Caco-2 (cell line): ENCODE measurements at places on chromosomes 7 and 10. TPM values are rescaled to one million over a fixed set of nuclear protein-coding genes. Genes with fewer than 3 reads are reported as not detected.

DNA sequence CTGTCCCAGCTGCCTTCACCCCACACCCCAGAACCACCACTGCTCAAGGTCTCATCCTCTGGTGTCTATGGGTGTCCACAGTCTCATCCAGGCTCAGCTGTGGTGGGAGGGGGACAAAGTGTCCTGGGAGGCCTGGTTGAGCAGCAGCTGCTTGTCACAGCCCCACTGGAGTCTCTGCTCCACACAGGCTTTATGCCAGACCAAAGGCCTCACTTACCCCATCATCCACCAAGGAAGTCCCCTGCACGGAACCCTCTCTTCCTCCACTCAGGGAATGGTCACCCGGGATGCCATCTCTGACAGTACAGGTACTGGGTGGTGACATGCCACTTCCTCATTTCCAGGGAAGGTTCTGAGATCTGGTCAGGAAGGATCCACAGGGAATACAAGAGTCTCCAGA, 925.4 kb upstream of the ZNF722 start:
- DNase-seq: no peak

DNA sequence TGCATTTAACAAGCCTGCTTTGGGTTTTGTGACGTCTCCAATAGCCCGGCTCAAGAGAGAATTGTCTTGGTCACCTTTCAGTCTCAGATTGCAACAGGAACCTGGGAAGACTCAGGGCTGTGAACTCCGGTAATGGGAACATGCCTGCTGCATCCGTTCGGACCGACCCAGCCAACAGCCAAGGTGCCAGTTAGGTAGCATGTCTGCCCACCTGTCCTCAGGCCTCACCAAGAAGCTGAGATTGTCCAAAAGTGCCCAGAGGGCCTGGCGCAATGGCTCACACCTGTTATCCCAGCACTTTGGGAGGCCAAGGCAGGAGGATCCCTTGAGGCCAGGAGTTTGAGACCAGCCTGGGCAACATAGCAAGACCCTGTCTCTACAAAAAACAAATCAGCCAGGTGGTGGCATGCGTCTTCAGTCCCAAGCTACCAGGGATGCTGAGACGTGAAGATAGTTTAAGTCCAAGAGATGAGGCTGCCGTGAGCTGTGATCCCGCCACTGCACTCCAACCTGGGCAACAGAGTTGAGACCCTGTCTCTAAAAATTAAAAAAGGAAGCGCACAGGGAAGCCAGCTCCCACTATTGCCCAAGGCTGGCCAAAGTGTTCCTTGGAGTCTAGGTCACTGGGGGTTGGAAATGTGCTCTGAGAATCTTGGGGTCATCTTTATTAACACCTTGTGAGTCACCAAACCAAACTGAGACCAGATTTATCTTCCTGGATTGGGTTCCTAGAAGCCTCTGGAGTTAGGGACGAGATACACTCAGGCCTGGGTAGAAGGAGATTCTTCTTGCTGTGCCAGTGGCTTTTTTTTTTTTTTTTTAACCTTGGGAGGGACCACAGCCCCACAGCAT, 26.9 kb downstream of the BAG3 start:
- DNase-seq: no peak

The SFRP4 gene
- not detected in 2 replicates for total RNA-seq

- no peak for DNase-seq
These were observed 219.6 kb downstream of the PTEN start for GRCh38 chr10:88082806-88083596.

DNA sequence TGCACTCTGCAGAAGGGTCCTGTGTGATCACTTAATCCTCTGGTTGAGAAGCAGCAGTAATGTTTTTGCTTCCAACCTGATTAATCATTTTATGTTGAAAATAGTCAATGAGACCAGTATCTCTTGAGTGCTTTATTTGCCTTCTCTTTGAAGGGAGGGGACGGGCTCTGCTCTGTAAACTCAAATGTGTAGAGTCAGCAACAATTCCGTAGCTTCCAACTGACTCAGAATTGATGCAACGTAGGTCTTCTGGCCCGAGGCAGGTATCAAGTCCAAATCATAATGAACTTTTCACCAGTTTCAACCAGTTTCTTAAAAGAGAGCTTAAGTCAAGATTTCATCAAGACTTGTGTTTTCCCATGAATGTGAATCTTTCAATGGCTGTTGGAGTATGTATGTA, 26.3 kb downstream of the GUSB start:
- DNase-seq: no peak

GRCh38 chr7:139943401-139943800, 114.3 kb downstream of the TBXAS1 start:
- DNase-seq: no peak

- peak; percentile 12 for DNase-seq
These were observed 98.0 kb downstream of the KCND2 start for GRCh38 chr7:120370954-120371353.

- DNase-seq: no peak
These were observed 730.6 kb upstream of the VSTM2A start for GRCh38 chr7:53811555-53812079.

The GPC2 gene
- 5.0 and 9.7 TPM in 2 replicates for total RNA-seq

The COBL gene
- total RNA-seq: 60.6 and 63.6 TPM in 2 replicates

The ASIC3 gene
- total RNA-seq: 0.70 and 1.1 TPM in 2 replicates

- DNase-seq: no peak
These were observed 91.4 kb downstream of the TPST1 start for GRCh38 chr7:66296557-66296956.

DNA sequence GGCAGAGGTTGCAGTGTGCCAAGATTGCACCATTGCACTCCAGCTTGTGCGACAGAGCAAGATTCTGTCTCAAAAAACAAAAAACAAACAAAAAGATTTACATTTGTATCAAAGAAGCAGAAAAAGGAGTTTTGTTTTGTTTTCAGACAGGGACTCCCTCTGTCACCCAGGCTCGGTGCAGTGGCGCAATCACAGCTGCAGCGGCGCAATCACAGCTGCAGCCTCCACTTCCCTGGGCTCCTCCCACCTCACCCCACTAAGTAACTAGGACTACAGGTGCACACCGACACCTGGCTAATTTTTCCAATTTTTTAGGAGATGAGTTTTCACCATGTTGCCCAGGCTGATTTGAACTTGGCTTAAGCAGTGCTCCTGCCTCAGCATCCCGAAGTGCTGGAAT, 1.8 kb downstream of the ARMC10 start:
- DNase-seq: no peak

GRCh38 chr10:48381971-48382370, 75.5 kb downstream of the MAPK8 start:
- DNase-seq: no peak

DNA sequence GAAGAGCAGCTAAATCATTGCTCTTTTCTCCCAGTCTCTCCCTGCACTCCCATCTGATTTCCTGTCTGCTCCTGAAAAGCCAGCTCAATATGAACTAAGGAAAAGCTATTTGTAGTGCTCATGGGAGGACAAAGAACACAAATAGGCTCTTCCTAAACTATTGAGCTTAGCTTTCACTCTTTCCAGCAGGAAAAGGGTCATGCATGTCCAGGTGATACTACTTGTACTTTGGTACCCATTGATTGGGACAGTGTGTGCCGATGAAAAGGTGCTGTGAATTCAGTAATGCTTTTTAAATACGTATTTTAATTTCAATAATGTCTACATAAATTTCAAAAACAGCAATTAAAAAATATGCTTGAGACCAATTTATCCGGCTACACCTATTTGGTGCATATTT, 37.5 kb upstream of the ATXN7L1 start:
- no peak for DNase-seq

DNA sequence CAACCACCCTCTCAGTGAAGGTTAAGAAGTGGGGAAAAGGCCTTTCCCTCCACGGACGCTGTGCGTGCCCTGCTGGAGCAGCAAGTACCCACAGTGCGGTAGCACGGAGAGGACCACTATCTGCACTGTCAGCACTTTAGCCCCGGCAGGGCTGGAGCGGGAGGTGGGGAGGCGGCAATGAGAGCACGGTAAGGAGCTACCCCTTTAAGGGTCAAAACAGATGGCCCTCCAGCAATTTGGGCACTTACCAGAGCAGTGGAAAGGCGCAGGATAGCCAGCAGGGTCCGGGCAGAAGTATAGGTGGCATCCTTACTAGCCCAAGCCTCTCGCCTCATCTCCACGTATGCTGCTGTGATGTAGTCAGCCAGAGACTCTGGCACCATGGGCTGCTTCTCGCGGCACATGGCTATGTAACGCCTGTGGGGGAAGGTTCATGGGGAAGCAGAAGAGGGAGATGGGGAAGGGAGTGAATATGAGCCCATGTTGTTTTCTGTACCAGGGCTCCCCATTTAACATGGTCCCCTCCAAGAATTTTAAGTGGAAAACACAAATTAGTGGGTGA, 5.2 kb downstream of the COPS6 start:
- no peak for DNase-seq

DNA sequence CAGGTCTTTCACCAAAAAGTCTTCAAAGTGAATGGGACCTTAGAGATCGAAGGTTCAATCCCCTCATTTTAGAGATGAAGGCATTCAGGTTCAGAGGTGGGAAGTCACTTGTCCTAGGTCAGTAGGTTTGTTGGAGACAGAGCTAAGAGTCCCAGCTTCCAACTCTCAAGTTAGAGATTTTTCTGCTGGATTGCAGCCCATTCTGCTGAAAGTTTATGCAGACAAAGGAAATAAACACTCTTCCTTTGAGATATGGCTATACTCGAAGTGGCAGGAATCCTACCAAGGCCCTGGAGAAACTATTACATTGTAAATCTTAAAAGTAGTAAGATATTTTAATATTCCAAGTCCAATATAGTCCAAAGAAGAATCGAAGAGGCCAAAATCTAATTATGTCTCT, 64.4 kb downstream of the LYZL1 start:
- no peak for DNase-seq

GRCh38 chr7:90715067-90715466, 118.9 kb downstream of the CDK14 start:
- DNase-seq: no peak

- no peak for DNase-seq
These were observed 143.3 kb downstream of the TES start for GRCh38 chr7:116353647-116354046.

The ZNF736 gene
- 6.1 and 8.8 TPM in 2 replicates for total RNA-seq

DNA sequence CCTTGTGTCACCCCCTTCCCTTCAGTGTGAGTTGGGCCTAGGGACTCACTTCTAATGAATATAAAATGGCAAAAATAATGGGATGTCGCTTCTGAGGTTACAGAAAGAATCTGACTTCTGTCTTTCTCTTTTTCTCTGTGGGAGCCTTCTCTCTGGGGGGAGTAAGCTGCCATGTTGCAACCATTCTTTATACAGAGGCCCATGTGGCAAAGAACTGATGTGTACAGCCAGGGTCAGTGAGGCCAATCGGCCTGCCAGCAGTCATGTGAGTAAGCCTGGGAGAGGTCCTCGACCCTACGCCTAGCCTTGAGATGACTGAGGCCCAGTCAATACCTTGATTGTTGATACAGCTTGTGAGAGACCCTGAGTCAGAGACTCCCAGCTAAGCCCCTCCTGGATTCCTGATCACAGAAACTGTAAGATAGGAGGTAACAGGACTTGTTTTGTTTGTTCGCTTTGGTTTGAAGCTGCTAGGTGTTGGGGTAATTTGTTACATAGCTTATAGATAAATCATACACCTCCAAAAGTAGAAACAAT, 1.7 kb downstream of the TCAF1 start:
- peak; percentile 36 for DNase-seq

DNA sequence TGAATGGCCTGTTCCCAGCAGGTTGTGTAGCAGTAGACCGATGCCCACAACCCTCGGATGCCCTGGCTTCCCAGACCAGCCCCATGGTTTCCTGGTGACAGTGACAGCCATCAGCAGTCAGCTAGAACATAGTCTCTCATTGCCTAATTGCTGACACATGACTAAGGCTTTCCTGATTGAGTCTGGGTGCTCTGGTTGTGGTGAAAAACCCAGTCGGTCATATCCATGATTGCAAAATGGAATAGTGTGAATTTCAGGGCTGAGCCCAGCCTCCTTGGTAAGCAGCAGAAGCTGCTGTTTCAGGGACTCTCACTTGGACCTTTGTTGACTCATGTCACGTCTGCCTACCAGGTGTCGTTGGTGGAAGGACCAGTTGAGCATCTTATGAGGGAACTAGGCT, 36.6 kb downstream of the POR start:
- DNase-seq: no peak

The TSPAN12 gene
- 2.9 and 4.1 TPM in 2 replicates for total RNA-seq

DNA sequence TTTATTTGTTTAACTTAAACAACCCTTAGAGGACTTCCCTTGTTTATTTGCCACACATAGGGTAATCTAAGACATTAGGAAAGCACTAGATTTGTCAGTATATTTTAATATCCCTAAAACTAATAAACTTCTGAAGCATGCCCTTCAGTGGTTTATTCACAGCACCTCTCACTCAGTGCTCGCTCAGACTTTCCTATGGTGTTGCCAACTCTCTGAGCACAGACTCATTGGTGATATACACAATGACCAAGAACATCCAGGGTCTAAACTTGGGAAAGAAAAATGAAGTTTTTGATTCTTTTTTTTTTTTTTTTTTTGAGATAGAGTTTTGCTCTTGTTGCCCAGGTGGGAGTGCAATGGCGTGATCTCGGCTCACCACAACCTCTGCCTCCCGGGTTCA, 82.2 kb downstream of the RAB11FIP2 start:
- DNase-seq: no peak

The CYP3A7 gene
- total RNA-seq: not detected in 2 replicates

DNA sequence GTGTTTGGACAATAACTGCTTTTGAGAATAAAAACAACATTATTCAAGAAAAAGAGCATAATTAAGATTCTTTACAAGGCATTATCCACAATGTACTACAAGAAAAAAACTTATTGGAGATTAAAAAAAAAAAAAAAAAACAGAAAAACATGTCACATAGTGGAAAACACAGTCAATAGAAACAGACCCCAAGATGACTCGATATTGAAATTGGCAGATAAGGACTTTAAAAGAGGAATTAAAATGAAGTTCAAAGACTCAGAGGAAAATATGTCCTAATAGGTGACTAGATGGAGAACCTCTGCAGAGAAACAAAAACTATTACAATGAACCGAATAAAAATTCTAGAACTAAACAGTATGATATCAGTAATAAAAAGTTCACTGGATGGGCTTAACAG, 248.9 kb downstream of the CALN1 start:
- no peak for DNase-seq

DNA sequence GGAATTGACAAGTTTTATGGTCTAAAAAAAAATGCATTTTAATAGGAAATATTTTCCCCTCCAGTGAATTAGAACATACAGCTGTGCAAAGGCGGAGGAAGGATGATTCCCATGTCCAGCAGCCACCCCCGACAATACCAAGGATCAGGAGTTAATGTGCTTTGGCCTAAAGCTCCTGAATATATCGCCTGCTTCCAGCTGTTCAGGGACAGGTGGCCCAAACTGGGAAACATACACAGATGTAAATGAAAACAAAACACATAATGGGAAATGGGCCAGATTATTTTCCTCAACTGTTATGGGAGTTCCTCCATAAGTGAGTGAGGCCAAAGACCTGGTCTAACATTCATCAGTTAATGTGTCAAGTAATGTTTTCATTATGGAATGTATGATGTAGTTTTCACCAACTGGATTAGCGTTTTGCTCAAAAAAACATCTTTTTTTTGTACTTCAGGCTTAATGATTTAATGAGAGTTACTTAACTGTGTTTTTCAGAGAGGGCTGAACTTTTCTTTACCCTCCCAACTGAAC, 55.1 kb upstream of the LAMB1 start:
- no peak for DNase-seq

GRCh38 chr7:71286924-71287323, 155.0 kb downstream of the GALNT17 start:
- DNase-seq: no peak

GRCh38 chr7:93562106-93562505, 12.4 kb downstream of the CALCR start:
- DNase-seq: no peak

The PON1 gene
- total RNA-seq: not detected in 2 replicates

The EPC1 gene
- total RNA-seq: 36.6 and 37.3 TPM in 2 replicates
